Activated CD8-positive, alpha-beta memory T cell treated with anti-CD3 and anti-CD28 coated beads for 4 hours (primary cell): ENCODE measurements at places on chromosomes 13 and 19.

- no peak for DNase-seq
Observed at GRCh38 chr19:45069056-45069455, 7.2 kb downstream of the ZNF296 start.

GRCh38 chr19:46077815-46078167 lies 37.0 kb upstream of the IGFL4 start:
- DNase-seq = no peak

DNA sequence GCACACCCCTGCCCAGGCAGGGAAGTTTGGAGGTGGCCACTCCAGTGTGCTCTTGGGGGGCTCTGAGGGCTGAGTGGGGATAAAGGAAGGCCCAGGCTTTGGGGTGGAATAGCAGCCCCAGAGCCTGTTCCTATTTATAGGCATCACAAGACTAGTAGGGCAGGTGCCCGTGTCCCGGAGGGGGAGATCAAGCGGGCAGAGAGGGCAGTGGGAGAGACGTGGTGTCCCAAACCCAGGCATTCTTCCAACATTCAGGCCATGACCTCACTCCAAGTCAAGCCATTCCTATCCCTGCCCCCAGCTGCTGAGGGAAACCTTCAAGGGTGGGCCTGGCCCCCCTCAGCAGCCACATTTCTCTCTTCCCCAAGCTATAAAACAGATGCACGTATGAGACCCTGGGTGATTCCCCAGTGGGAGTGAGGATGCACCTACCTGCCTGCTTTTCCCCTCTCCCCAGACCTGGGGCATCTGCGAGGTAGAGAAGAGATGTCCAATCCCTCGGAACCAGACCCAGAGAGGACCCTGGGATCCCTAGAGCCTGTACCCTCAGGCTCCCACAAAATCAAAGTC lies 3.9 kb downstream of the WIZ start:
- no peak for DNase-seq

DNA sequence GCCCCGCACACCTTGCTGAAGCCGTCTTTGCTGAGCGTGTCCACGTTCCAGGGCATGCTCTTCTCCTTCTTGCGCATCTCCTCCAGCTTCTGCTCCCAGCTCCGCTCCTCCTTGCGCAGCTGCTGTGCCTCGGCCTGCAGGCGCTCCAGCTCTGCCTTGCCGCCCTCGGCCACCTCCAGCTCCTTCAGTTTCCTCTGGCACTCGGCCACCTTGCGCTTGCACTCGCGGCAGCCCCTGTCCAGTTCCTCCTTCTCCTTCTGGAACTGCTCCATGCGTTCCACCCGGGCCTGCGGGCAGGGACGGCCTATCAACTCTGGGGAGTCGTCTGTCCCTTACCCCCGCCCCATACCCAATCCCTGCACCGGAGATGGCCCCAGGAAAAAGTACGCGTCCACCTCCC lies 7.4 kb downstream of the CDC37 start:
- no peak for DNase-seq

DNA sequence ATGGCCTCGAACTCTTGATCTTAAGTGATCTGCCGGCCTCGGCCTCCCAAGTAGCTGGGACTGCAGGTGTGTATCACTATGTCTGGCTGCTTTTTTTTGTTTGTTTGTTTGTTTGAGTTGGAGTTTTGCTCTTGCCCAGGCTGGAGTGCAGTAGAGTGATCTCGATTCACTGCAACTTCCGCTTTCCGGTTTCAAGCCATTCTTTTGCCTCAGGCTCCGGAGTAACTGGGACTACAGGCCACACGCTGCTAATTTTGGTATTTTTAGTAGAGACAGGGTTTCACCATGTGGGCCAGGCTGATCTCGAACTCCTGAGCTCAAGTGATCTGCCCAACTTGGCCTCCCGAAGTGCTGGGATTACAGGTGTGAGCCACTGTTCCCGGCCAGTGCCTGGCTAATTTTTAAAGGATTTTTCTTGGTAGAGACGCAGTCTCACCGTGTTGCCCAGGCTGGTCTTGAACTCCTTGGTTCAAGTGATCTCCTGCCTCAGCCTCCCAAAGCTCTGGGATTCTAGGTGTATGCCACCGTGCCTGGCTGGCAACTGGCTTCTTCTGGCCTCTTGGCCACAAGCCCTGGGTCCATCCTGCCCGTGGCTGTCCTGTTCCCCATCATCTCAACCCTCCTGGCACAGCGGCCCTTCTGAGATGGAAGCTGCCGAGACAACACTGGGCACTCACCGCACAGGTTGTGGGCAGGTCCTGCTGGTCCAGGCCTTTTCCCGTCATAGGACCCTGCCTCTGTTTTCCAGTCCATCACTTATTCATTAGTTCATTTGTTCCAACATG lies 11.5 kb downstream of the TECR start:
- no peak for DNase-seq

DNA sequence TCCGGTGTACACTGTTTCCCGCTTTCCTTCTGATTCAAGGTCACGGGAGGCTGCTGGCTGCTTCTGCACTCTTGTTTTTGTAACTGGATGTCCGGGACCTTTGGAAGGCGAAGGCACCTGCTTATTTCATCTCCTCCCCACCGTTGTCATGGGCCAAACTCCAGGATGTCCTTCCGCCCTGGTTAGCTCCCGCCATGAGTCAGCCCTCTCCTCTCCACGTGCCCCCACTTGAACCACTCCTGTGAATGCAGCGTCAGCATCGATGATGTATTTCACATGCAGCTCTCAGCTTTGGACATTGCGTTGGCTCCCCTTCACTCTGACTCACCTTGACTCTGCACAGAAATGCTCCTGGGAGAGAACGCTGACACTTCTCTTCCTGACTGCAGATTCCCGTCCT lies 5.5 kb upstream of the GALP start:
- no peak for DNase-seq

DNA sequence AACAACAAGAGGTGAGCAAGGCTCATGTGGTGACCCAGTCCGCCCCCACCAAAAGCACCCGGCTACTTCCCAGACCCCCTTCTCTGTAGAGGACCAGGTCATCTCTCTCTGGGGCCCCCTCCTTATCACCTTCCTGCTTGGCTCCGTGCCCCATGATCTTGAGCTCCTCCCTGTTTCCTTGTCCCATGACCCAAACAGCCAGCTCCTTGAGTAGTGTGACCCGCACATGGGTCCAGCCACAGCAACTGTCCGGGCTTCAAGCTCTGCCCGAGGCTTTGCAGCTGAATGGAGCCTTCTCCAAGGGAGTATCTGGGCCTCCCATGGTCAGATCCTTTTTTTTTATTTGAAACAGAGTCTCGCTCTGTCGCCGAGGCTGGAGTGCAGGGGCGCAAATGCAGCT lies 61.8 kb downstream of the MYO9B start:
- DNase-seq = no peak

DNA sequence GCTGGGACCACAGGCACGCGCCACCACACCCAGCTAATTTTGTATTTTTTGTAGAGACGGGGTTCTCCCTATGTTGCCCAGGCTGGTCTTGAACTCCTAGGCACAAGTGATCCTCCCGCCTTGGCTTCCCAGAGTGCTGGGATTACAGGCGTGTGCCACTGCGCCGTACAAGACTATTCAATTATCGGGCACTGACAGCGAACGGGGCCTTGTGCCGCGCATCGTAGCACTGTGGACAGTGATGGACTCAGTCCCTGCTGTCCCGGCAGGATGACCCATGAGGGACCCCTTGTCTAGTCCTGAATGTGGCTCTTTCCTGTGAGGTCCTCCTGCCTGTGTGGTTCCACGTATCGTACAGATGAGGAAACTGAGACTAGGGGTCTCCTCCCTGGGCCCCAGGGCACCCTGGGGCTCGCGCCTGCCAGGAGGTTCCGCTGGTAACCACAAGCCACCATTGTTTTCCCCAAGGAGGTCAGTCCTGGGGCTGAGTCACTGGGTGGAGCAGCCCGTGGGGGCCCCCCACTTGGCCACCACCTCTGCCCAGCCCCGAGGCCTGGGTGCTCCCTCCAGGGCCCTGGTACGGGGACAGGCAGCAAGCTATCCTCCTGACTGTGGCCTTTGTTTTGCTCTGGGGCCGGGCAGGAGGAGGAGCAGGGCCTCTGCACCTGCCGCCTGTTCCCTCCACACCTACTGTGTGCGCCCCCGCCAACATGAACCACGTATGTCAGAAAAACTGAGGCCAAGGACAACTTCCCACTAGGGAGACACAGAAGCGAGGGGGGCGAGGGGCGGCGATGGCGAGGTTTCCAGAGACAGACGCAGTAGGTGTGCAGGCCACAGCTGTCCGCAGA lies 2.9 kb upstream of the TCF3 start:
- no peak for DNase-seq

- no peak for DNase-seq
Observed at GRCh38 chr13:22903301-22903700, 277.5 kb upstream of the SGCG start.

DNA sequence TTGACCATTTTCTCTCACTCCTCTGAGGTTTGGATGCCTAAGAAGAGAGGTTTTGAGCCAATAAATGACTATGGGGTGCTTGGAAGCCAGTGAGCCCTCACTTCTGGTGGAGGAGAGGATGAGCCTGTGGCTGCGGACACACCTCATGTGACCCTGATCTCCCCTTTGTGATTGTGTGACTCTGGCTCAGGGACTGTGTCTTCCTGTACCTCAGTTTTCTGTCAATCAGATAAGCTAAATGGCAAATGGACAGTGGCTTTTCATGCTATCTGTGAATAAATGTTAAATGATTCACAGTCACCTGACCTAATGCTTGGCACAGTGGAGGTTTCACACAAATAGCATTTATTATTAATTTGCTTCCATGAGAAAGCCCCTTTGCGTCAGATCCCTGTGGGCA lies 2.7 kb downstream of the PSG8 start:
- DNase-seq = no peak

- no peak for DNase-seq
Observed at GRCh38 chr13:97028441-97029299, 34.4 kb upstream of the OXGR1 start.

DNA sequence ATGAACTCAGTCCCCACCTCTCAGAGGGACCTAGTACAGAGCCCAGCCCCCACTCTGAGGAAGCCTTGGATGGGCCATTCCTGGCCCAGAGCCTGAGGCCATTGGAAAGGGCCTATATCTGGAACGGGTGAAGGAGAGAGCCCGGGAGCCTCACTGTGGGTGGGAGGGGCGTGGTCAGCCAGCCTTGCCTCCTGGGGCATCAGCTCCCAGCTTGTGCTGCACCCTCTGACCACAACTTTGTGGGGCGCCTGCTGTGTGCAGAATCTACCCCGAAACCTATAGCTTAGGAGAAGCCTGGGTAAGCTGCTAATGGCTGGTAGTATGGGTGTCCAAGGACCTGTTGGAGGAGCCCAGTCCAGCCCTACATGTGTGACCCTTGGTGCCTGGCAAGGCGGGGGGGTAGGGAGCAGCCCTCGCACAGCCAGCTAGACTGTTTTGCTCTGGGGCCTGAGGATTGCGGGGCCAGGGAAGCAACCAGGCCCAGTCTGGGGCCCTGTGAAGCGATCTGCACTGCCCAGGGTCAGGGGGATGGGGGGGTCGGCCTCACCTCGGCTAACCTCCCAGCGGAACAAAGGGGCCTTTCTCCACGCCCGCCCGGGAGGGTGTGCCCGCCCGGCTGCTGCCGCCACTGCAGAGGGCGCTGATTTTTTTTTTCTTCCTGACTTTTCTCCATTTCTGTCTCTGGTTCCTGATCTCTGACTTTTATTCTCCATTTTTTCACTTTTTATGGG lies 42.3 kb downstream of the LYL1 start:
- no peak for DNase-seq
